ENCODE measurements at places on chromosomes 1 and 21.

DNA sequence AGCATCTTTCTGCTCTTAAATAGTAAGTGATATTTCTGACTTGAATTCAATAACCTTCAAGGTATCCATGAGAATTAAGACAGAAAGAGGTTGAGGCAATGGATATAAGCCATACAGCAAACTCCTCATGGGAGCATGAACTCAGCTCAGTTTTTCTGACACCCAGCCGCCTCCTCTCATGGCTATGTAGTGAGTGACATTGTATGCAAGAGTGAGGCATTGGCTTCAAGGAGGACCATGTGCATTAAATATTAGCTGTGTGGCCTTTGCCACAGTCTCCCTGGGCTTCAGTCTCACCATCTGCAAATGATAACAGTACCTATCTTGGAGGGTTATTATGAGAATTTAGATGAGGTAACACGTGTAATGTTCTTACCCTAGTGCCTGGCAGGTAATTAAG, 23.4 kb downstream of the NIBAN1 start:
- DNase-seq = no peak

- no peak for DNase-seq
Measured at GRCh38 chr21:32578107-32578691, 7.1 kb downstream of the TCP10L start.

- DNase-seq = no peak
Measured at GRCh38 chr1:29256394-29256793, 20.1 kb downstream of the PTPRU start.

GRCh38 chr21:33027401-33028286, 1.9 kb downstream of the OLIG2 start:
- no peak for DNase-seq

Measured in stimulated activated CD4-positive, alpha-beta T cell treated with anti-CD3 and anti-CD28 coated beads, TNF-alpha, amount 100 ng/mL, for 48 hours (primary cell).